IPS DF 6.9 (cell line): ENCODE measurements at places on chromosomes 3 and 15.

DNA sequence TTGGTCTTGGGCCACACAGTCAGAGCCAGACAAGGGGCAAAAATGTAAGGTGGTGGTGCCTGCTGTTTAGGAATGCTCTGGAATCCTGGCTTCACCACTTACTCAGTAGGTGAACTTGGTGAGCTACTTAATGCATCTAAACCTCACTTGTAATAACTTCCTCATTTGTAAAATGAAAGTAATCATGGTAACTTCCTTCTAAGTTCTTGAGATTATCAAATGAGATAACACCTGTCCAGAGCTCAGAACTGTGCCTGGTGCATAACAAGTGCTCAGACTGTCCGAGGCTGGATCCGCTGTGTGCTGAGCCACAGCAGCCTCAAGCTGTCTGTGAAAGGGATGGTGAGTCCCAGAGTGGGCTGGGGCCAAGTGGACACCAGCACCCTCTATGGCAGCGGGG lies 62.8 kb upstream of the KY start:
- DNase-seq: no peak

- DNase-seq: peak; percentile 47
These were observed 162.9 kb downstream of the CHSY1 start for GRCh38 chr15:101088788-101089578.

DNA sequence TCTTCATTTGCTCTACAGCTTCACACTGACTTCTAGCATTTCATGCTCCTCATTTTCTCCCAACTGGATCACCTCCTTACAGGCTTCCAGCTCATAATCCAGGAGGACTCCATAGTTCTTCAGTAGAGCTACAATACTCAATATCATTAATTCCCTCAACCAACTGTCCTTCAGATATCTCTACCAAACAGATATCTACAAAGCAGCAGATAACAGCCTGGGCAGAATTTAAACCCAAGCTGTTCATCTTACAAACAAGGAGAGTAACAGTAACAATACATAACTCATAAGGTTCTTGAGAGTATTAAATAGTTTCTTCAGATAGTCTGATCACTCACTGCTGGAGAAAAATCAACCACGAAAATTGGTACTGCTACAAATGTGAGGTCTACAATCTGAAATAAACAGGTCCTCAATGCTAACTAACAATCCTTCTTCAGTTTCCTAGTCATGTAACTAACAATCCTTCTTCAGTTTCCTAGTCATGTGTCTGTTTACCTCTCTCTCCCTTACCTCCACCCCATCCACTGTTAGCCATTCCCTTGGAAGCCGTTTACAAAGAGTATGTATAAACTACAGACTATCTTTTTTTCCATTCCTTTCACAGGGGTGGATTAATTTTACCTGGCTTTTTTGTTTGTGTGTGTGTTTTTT lies 5.0 kb downstream of the PEAK1 start:
- DNase-seq: no peak

- no peak for DNase-seq
These were observed 55.0 kb downstream of the TMEM44 start for GRCh38 chr3:194577986-194578905.
